ENCODE measurements at places on chromosomes 4 and X. TPM values are rescaled to one million over a fixed set of nuclear protein-coding genes. Genes with fewer than 3 reads are reported as not detected.

- H3K36me3 ChIP-seq, result no peaks in the 10 kb centered on the region
- no peak overlapping the region for H3K4me3 ChIP-seq
- DNase-seq, result no peak
- H3K27ac ChIP-seq, result no peak overlapping the region
- no peaks in the 10 kb centered on the region for H3K27me3 ChIP-seq
Measured at GRCh38 chr4:67684839-67685531, 16.0 kb downstream of the UBA6 start.

DNA sequence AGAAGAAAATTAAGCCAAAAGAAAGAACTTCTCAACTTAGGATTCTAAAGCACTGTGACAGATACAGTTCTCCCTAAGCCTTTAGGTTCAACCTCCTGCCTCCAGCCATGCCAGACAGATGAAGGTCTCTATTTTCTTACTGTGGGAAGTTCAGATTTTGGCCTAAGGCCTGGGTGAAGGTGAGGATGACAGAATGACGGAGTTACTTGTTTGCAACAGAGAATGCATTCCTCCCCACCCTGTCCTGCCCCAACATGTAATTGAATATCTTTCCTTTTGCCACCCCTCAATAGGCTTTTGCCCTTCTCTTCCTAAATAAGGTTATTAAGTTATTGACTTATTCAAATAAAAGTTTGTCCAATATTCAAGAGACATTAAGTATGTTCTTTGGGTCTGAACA lies 25.6 kb downstream of the SLC16A2 start:
- DNase-seq, result no peak
- no peak overlapping the region for H3K27ac ChIP-seq
- no peaks in the 10 kb centered on the region for H3K36me3 ChIP-seq

GRCh38 chr4:106095408-106095807 lies 200.1 kb downstream of the NPNT start:
- H3K4me3 ChIP-seq, result no peak overlapping the region
- DNase-seq, result no peak
- no peaks in the 10 kb centered on the region for H3K4me1 ChIP-seq
- H3K27ac ChIP-seq, result no peak overlapping the region

Gene CLCN5
- 6.6 TPM for total RNA-seq
